ENCODE measurements at places on chromosomes 4 and X. TPM values are rescaled to one million over a fixed set of nuclear protein-coding genes. Genes with fewer than 3 reads are reported as not detected.

DNA sequence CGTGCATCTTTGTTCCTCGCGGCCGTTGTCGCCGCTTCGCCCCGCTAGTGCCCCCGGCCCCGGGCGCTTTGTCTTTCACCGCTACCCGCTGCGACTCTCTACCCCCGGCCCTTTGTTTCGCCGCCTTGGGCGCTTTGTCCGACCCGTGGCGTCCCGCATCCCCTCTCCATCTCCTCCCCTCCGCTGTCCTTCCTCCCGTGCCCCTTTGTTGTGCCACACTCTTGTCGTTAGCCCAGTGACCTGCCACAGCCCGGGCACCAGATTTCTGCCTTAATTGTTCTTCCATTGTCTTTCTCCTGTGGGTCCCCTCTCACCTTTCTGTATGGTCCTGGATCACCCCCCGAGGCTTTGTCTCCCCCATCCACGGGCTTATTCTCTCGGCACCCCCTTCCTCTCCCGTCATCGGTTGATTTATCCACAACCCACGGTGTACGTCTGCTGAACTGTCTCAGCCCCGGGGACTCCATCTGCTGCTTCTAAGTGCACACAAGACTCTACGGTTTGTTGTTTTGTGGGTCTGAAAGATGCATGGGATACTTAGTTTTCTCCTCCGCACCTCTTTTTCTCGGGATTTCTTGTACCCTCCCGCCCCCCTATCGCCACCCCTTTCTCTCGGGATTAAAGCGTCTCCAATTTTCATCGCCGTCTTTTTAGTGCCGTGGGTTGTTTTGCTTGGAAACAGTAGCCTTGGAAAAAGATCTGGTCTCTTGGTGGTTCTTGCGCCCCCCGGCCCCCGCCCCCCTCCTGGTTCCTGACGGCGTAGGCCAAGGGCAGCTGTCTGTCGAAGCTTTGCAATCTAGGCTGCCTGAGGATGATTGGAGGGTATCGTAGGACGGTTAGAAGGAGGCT, 783 bp downstream of the RBPJ start:
- peaks cover 45% of the 10 kb centered on the region for H3K4me1 ChIP-seq
- peak overlapping the region; percentile 92 for H3K4me3 ChIP-seq
- no peaks in the 10 kb centered on the region for H3K27me3 ChIP-seq
- H3K27ac ChIP-seq: peak overlapping the region; percentile 90
- peak; percentile 37 for DNase-seq

GRCh38 chrX:100606753-100607152, 22.0 kb downstream of the TNMD start:
- H3K27me3 ChIP-seq: peaks cover 3% of the 10 kb centered on the region
- no peak overlapping the region for H3K4me3 ChIP-seq
- no peak for DNase-seq
- H3K4me1 ChIP-seq: peaks cover 6% of the 10 kb centered on the region

GRCh38 chr4:153156263-153156662, 48.0 kb upstream of the TRIM2 start:
- H3K36me3 ChIP-seq: no peaks in the 10 kb centered on the region
- no peak overlapping the region for H3K4me3 ChIP-seq
- no peak for DNase-seq
- H3K4me1 ChIP-seq: peaks cover 50% of the 10 kb centered on the region
- H3K27ac ChIP-seq: no peak overlapping the region

- no peaks in the 10 kb centered on the region for H3K4me1 ChIP-seq
- H3K36me3 ChIP-seq: no peaks in the 10 kb centered on the region
- H3K27ac ChIP-seq: no peak overlapping the region
- no peak for DNase-seq
- no peaks in the 10 kb centered on the region for H3K27me3 ChIP-seq
- no peak overlapping the region for H3K4me3 ChIP-seq
These were observed 41.9 kb downstream of the PCDH19 start for GRCh38 chrX:100368167-100368566.

DNA sequence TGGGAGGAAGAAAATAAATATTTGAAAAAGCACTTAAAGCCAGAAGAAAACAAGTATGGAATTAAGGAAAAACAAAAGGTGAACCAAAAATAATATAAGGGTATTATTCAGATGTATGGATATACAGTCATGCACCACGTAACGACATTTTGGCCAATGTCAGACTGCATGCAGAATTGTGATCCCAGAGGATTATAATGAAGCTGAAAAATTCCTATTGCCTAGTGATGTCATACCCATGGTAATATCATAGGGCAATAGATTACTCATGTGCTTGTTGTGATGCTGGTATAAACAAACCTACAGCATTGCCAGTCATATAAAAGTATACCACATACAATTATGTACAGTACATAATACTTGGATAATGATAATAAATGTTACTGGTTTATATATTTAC, 20.9 kb downstream of the GLRA3 start:
- no peak overlapping the region for H3K27ac ChIP-seq
- H3K27me3 ChIP-seq: no peaks in the 10 kb centered on the region
- H3K4me3 ChIP-seq: no peak overlapping the region
- H3K4me1 ChIP-seq: no peaks in the 10 kb centered on the region
- no peaks in the 10 kb centered on the region for H3K36me3 ChIP-seq

DNA sequence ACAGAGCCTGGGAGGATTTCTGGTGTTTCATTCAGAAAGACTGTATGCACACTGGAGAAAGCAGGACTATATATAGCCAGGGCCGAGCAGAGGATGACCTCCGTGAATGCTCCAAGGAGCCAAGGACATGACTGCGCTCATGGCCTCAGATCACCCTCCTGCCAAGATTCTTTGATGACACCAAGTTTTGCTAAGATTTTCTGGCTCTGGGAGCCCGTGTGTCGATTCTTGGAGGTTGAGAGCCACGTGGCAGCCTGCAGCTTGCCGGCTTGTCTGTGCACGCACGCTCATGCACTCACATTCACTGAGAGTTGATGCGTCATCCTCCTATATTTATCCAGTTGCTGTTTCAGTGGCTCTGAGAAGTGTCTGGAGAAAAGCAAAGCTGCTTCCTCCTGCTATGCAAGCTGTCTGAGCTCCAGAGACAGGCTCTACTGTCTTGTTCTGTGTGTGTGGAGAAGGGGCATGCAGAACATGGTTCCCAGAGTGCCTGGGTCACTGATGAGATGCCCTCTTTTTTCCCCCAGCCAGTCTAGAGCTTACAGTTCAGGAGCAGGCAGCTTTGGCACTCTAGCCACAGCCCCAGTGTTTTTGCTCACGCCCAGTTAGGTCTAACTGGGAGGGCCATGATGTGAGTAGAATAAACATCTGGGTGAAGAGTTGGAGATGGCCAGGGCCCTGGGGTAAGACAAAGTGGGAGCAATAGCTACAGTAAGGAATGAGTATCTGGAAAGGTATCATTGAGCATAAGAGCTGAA, 64.9 kb upstream of the SCOC start:
- no peak overlapping the region for H3K4me3 ChIP-seq
- H3K36me3 ChIP-seq: no peaks in the 10 kb centered on the region
- no peak overlapping the region for H3K27ac ChIP-seq
- no peak for DNase-seq

DNA sequence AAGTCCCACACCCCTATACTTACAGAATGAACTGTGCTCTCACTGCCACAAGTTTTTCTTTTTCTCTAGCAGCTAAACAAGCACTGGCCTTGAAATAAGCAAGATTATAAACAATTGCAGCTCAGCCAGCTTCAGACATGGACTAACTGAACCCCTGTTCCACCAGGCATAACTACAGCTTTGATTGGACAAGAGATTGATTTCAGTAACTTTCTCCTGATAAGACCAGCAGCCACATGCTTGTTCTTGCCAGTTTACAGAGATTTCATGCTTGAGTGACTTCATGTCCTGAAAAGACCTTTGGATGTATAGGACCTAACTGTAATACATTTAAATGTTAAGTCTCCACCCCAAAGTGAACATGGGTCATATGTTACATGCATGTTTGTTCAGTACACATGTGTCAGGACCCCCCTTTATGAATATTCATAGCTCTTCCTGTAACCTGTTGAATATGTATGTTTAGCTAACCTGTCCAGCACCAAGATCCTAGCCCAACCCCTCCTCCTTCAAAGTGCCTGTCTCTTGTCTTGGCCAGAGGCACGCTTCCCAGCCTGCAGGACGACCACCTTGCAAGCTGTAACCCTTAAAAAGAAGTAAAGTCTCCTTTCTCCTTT, 27.9 kb downstream of the ZNF275 start:
- H3K27me3 ChIP-seq: no peaks in the 10 kb centered on the region
- DNase-seq: no peak
- no peak overlapping the region for H3K4me3 ChIP-seq
- peaks cover 4% of the 10 kb centered on the region for H3K4me1 ChIP-seq

GRCh38 chr4:8721621-8722020, 129.1 kb downstream of the CPZ start:
- no peaks in the 10 kb centered on the region for H3K4me1 ChIP-seq
- H3K27me3 ChIP-seq: no peaks in the 10 kb centered on the region
- H3K4me3 ChIP-seq: no peak overlapping the region
- no peak overlapping the region for H3K27ac ChIP-seq

DNA sequence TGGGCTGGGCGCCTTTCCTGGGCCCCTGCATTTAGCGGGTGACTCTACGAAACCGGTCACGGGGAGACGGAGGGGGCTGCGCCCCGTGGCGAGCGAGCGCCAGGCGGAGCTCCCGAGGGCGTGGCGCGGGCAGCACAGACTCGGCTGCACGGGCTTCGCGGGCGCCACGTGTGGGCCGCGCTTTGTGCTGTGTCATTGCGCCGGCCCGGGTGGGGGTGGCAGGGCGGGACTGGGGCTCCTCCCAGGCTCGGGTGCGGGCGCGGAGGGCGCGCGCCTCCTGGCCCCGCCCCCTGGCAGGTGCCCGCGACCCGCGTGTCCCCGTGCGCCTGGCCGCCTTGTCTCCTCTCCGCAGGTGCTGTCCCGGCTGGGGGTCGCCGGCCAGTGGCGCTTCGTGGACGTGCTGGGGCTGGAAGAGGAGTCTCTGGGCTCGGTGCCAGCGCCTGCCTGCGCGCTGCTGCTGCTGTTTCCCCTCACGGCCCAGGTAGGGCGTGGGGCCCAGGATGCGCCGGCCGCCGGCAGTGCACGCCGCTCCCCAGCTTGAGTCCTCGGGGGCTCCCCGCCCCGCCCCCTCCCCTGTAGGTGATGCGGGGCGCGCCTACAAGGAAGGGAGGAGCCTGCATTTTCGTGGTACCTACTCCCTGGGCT, 651 bp downstream of the UCHL1 start:
- no peaks in the 10 kb centered on the region for H3K36me3 ChIP-seq
- H3K27ac ChIP-seq: no peak overlapping the region
- H3K27me3 ChIP-seq: peaks cover 36% of the 10 kb centered on the region
- H3K4me3 ChIP-seq: no peak overlapping the region

Gene PPP1R2C
- not detected for total RNA-seq

DNA sequence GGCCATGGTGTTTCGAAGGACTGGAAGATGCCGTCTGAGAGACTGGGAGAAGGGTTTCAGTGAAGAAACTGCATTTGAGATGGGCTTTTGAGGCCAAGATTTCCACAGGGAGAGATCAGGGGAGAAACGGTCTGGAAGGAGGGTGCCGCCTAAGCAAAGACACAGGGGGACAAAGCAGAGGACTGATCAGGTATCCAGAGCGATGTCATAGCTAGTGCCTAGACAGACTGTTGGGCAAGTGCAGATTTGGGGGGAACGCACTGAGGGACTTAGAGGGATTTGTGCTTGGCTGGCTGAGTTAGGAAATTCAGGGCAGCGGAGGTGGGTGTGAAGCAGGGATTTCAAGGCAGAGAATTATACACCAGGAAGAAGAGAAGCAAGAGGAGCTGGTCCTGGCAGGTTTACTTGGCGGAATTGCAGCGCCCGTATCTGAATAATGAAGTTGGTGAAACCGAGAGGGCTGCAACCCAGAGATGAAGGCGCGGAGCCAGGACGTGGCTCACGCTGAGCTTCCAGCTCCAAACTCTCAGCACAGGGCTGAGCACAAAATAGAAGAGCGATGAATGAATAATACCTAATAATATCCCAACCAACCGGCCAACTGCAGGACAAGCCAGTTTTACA, 106.9 kb downstream of the MAML3 start:
- no peak overlapping the region for H3K4me3 ChIP-seq
- DNase-seq: no peak
- H3K27ac ChIP-seq: no peak overlapping the region
- H3K27me3 ChIP-seq: peaks cover 46% of the 10 kb centered on the region
- peaks cover 26% of the 10 kb centered on the region for H3K4me1 ChIP-seq

- H3K36me3 ChIP-seq: no peaks in the 10 kb centered on the region
- no peaks in the 10 kb centered on the region for H3K4me1 ChIP-seq
- H3K4me3 ChIP-seq: no peak overlapping the region
- H3K27ac ChIP-seq: no peak overlapping the region
These were observed 107.7 kb downstream of the PPP3CA start for GRCh38 chr4:101239665-101240064.

DNA sequence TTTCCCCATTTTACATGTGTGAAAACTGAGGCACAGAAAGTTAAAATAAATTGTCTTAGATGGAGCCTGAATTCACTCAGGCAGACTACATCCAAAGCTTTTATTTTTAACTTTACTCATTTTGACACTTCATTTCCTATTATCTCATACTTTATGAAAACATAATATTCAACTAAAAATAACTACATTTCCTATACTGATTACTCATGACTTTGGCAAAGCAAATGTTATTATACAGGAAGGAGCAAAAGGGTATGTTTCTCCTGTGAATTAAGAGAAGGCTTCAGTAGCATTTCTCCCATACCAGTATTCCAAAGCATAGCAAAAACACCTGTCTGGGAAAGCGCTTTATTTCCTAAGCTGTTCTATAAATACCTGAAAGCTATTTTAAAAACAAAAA, 178.6 kb downstream of the ADAMTS3 start:
- no peaks in the 10 kb centered on the region for H3K27me3 ChIP-seq
- no peak overlapping the region for H3K27ac ChIP-seq
- H3K4me1 ChIP-seq: no peaks in the 10 kb centered on the region
- DNase-seq: no peak

- H3K27me3 ChIP-seq: no peaks in the 10 kb centered on the region
- H3K36me3 ChIP-seq: no peaks in the 10 kb centered on the region
- no peak overlapping the region for H3K4me3 ChIP-seq
- no peak for DNase-seq
These were observed 42.0 kb downstream of the CBLL2 start for GRCh38 chrX:22314692-22315091.

DNA sequence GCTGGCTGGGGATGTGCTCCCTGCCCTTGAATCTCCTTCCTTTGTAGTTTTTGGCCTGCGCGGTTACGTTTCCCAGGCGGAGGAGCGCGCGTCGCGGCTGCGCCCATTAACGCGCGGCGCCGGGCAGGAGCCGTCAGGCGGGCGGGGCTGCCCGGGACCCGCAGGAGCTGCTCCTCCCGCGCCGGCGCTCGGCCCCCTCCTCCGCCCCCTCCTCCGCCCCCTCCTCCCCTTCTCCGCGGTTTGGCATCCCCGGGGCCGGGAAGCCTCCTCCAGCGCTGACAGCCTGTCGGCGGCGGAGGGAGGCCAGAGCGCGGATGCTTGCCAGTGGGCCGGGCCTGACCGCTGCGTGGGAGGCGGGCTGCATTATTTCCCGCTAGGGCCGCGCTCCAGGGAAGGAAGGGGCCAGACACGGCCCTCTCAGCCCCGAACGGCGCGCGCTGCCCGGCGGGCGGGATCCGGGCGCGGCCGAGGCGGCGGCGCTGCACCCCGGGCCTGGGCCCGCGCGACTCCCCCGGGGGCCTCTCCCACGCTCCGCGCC, at the start of gene DCLK2:
DCLK2 (plus strand) TSS at position 405 of the 538 bp plus-strand sequence. CDS start 583 bp downstream, outside the sequence.
- no peaks in the 10 kb centered on the region for H3K36me3 ChIP-seq
- H3K27me3 ChIP-seq: peaks cover 57% of the 10 kb centered on the region
- H3K4me1 ChIP-seq: peaks cover 9% of the 10 kb centered on the region
- H3K4me3 ChIP-seq: peak within 1 kb of the TSS; percentile 49

Gene SATL1
- total RNA-seq: not detected

- H3K27ac ChIP-seq: no peak overlapping the region
- H3K4me3 ChIP-seq: no peak overlapping the region
These were observed 90.2 kb upstream of the SLITRK2 start for GRCh38 chrX:145727476-145727875.

GRCh38 chr4:3706111-3706511, 60.1 kb upstream of the ADRA2C start:
- no peak overlapping the region for H3K4me3 ChIP-seq
- H3K4me1 ChIP-seq: no peaks in the 10 kb centered on the region
- no peak overlapping the region for H3K27ac ChIP-seq

Gene FRG2
- not detected for total RNA-seq

All from activated CD4-positive, alpha-beta memory T cell treated with anti-CD3 and anti-CD28 coated beads, Interleukin-2, amount 10 ng/mL, durations not matched to agents 7 days and 5 days (primary cell).